Right ventricle myocardium inferior (tissue), 1 donor: ENCODE measurements at places on chromosomes 16 and 17. TPM values are rescaled to one million over a fixed set of nuclear protein-coding genes. Genes with fewer than 3 reads are reported as not detected.

DNA sequence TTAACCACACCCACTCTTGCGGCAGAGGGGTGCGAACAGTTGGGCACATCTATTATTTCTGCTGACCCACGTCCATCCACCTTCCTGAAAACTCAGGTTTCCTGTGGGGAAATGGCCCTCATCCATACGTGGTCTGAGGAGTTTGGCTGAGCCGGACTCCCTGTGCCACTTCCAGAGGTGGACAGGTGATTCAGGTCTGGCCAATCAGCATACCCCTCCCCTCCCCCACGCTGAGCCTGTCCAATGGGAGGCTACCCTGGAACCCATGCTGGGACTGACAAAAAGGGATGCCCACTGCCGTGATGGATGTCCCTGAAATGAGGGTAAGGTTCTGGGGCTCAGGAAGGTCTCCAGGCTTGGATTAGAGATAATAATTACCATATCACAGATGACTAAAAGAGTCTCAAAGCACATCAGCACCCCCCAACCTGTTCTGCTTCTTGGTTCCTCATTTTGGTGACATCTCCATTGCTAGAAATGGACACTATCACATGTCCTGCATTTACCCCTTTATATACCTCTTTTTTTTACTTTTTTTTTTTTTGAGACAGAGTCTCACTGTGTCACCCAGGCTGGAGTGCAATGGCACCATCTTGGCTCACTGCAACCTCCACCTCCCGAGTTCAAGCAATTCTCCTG, 5.3 kb upstream of the MAPK7 start:
- no peak for DNase-seq

GRCh38 chr17:43316522-43317142, 82.2 kb upstream of the ARL4D start:
- DNase-seq = no peak

DNA sequence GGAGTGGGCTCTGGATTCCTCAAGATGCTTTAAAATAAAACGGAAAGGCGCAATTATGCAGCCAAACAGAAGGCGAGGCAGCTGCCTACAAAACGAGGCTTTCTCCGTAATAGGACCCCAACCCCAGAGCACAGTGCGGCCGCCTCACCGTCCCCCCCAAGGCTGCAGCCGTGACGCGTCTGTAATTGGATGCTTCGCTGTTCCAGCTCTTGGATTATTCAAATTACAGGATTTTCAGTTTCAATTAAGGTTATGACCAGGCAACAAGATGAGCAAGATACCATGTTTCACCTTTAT, 37.3 kb upstream of the ABR start:
- DNase-seq = no peak

DNA sequence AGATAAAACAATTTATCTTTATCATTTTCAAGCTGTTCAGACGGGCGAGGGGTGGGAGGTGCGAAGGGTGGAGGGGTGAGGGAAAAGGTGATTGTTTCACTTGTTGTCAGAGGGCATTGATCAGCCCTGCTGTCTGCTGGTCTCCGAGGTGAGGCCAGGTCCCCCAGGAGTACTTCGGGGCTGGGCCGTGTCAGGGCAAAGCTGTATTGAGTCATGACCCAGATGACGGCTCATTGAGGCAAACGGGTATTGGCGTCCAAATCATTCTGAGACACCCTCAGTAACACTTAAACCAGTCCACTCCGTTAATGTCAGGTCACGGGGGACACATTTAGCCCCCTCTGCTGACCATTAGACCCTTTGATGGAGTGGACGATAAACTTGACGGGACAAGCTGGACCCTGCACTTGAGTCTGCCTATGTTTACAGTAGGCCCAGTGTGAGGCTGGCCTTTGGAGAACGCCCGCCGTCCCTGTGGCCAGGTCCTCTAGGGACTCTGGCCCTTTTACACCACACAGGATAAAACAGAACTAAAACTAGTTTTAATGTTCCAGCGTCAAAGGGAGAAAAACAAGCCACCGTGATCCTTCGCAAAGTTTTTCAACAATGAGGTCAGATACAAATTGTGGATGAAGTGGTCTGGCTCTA, 502.2 kb upstream of the ZFHX3 start:
- no peak for DNase-seq

DNA sequence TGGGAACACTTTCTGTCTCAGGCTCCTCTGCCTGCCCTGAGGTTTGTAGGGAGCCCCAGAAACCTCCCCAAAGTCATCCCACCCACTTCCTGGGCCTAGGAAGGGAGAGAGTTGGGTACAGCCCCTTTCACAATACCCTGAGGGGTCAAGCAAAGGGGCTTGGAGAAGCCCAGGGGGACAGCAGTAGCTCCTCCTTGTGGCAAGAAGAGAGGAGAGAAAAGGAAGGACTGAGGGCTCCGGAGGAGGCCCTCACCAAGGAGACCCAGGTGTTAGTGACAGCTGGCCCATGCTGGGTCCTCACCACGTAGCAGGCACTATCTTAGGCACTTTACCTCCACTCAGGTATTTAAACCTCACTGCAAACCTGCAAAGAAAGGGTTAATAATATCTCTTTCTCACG, 112.8 kb downstream of the IRX5 start:
- no peak for DNase-seq

DNA sequence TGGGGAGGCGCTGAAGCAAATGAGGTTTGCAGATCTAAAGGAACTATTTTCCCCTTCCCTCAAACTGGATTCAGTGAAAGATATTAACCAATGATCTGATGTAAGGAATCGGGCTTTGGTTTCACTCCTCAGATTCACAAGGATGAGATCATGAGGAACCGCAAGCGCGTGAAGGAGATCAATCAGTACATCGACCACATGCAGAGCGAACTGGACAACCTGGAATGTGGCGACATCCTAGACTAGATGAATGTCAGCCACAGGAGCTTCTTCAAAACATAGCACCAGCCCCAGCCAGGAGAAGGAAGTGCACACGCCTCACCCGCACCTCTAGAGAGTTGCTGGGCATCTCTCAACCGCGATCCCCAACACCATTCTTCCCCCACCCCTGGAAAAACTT, 22.5 kb downstream of the ATPAF2 start:
- no peak for DNase-seq

DNA sequence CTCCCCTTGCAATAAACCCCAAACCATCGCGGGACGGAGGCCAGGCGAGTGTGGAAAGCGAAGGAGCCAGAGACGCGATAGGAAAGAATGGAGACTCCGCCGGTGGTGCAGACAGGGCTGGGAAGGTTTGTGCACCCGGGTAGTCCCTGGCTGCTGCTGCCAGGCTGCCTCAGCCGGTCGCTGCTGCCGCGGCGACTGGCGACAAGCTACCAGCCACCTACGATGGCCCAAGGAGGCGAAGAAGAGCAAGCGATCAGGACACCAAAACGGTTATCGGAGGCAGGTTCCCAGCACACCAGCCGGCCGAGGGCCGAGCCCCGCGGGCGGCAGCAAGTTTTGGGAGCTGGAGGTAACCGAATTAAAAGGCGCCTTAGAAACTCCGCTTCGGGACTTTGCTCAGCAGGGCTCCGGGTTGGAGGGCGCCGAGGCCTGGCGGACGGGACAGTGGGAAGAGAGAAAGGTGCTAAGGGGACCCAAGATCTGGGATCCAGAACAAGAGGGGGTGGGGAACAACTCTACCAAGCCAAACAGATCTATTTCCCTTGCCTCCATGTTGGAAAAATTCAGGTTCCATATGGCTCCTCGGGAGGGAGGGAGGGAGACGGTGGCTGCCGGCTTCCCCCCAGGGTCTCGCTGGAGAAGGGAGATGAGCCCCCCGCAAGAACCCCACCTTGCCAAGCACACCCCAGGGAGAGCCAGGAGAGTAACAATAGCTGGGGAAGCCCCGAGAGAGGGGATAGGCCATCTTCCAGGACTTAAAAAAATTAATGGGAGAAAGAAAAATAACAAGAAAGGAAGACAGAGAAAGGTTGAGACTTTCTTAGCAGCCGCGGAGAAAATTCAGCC, 9.7 kb upstream of the HOXB2 start:
- DNase-seq = no peak

- DNase-seq = peak; percentile 93
These were observed at the start of gene MRPS34 for GRCh38 chr16:1772908-1773702. TSS of gene MRPS34 (minus strand) at chr16:1773134. CDS start at chr16:1773119, 15 bp downstream.

The ZFHX3 gene
- total RNA-seq = 8.4 TPM

The SHBG gene
- total RNA-seq = 0.35 TPM
